Activated CD4-positive, CD25-positive, alpha-beta regulatory T cell treated with anti-CD3 and anti-CD28 coated beads, Interleukin-2, amount 50 U/mL, for 24 hours (primary cell): ENCODE measurements at places on chromosomes 7 and 10.
A peak's percentile ranks its signal among the peaks of the same experiment; 100 is the strongest.

DNA sequence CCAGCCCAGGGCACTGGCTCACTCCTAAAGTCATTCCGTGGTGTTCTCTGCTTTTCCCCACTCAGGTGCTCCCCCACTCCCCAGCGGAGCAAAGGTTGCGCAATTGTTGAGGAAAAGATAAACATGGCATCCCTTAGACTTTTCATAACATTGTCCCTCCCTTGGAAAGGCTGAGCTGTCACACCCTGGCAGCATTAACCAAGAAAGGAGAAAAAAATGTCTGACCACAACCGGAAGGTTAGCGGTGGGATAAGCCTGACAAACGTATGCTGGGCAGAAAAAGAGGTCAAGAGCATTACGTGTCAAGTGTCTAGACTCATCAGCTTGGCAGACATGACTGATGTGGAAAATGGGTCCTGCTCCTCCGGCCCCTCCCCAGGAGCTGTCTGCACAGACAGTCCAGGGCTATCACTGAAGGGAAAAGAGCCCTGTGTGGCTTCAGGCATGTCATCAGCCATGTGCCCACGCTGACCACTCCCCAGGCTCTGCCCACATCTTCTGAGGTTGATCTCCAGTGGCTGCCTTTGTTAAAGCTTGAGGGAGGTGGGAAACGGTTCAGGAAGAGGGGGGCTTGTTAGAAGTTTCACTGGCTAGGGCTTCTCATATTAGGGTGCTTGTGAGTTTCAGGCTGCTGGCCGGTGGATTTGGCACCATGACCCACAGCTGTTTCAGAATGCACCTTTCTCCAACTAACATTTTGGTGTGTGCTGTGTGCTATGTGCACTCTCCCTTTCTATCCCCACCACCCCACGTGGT, 30.1 kb downstream of the BTBD16 start:
- ATAC-seq = no peak

DNA sequence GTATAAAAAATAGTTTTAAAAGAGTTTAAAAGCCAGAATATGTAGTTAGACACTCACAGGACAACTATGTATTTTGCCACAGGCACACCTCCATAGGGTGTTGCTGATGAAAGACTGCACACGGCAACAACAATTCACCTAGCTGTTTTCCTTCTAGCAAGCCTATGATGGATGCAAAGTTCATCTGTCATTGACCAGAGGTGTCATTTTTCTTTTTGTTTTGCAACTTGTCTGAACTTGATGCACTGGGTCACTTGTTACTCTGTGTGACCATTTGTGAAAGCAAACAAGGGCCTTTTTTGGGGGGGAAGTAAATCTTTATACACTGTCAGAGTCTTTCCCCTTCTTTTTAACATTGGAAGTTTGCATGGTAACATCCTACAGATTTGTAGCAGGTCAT, 258.0 kb upstream of the SEMA3A start:
- no peak for ATAC-seq

DNA sequence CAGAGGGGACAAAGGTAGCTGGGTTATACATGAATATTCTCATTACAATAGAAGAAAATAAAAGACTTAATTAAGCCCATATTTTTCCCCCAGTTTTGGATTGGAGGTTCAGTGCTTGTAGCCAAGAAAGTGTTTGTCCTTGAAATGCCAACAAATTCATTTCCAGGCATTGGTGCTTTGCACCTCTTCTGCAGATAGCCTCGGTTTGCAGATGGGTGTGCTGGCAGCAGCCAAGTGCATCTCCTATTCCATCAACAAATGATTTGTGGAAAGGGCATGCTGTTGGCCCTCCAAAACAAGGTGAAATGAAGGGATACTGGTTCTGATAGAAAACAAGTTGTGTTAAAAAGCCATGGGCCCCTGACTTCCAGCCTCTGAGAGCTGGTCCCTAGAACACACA, 187.3 kb downstream of the DPY19L1 start:
- ATAC-seq = no peak

- ATAC-seq = no peak
These were observed 48.7 kb upstream of the RHOBTB1 start for GRCh38 chr10:60992636-60993035.

- peak; percentile 30 for ATAC-seq
These were observed 452.3 kb upstream of the GALNT17 start for GRCh38 chr7:70679661-70680060.

- ATAC-seq = no peak
These were observed 116.3 kb upstream of the RET start for GRCh38 chr10:42960491-42960990.

DNA sequence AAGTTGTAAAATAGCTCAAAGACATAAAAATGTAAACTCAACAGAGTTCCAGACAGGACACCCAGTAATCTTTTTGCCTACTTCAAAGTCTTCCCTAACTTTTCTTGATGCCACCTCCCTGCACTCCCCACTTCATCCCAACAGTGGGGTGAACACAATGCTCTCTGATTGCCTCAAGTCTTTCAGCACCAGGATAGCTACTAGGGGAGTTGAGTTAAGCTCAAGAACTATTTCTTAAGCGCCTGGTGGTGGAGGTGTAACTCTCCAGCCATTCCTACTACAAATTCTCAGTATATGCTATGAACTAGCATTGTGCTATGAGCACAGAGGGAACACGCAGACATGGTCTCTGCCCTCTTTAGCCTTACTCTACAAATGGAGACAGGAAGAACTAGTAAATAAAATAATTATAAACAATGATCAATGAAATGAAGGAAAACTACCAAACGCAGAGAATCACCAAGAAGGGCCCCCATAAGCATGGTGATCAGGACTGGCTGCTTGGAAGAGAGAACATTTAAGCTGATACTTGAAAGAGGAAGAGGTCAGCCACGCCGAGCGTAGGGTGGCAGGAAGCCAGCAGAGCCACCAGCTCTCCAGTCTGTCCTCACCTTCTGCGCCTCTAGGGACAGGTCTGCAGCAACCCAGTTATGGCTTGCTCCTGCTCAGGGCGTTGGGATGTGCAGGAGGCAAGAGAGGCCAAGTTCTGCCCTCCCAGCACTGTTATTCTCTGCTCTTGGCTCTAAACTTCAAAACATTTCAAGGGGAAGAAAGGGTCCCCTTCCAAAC, 16.7 kb upstream of the FRA10AC1 start:
- no peak for ATAC-seq

GRCh38 chr10:1613511-1613910, 123.8 kb downstream of the ADARB2 start:
- no peak for ATAC-seq

GRCh38 chr10:60024506-60024905, 118.2 kb upstream of the CCDC6 start:
- no peak for ATAC-seq

DNA sequence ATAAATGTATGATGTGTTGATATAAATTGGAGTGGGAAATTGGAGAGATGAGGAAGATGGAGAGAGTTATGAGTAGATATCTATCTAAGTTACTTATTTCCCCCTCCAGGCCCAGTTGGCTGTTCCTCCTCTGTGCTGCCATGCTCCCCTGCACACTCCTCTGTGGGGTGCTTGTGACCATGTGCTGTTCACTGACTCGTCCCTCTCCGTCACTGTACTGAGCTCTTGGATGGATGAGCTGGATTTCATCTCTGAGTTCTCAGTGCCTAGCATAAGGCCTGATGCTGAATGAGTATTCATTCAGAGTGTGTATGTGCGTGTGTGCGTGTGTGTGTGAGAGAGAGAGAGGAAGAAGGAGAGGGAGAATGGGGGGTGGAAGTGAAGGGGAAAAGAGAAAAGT, 14.5 kb downstream of the OR9A2 start:
- ATAC-seq = no peak
